ENCODE measurements at places on chromosomes 6 and 20. TPM values are rescaled to one million over a fixed set of nuclear protein-coding genes. Genes with fewer than 3 reads are reported as not detected.
A peak's percentile ranks its signal among the peaks of the same experiment; 100 is the strongest.

- H3K4me1 ChIP-seq = no peaks in the 10 kb centered on the region
- no peaks in the 10 kb centered on the region for H3K27me3 ChIP-seq
- DNase-seq = no peak
Observed at GRCh38 chr6:145155873-145156782, 579.2 kb downstream of the EPM2A start.

- DNase-seq = no peak
- peak overlapping the region; percentile 92 for H3K4me3 ChIP-seq
- H3K27ac ChIP-seq = peak overlapping the region; percentile 86
Observed at GRCh38 chr20:63657260-63657936, 714 bp upstream of the RTEL1 start.

GRCh38 chr6:43454290-43454695, 1.1 kb downstream of the DLK2 start:
- peaks cover 16% of the 10 kb centered on the region for H3K36me3 ChIP-seq
- peaks cover 20% of the 10 kb centered on the region for H3K27me3 ChIP-seq
- no peak overlapping the region for H3K27ac ChIP-seq
- peak overlapping the region; percentile 72 for H3K4me3 ChIP-seq

- no peak for DNase-seq
- H3K27me3 ChIP-seq = no peaks in the 10 kb centered on the region
- no peak overlapping the region for H3K4me3 ChIP-seq
- no peak overlapping the region for H3K27ac ChIP-seq
- H3K4me1 ChIP-seq = no peaks in the 10 kb centered on the region
Observed at GRCh38 chr6:88268508-88268907, 102.4 kb upstream of the CNR1 start.

DNA sequence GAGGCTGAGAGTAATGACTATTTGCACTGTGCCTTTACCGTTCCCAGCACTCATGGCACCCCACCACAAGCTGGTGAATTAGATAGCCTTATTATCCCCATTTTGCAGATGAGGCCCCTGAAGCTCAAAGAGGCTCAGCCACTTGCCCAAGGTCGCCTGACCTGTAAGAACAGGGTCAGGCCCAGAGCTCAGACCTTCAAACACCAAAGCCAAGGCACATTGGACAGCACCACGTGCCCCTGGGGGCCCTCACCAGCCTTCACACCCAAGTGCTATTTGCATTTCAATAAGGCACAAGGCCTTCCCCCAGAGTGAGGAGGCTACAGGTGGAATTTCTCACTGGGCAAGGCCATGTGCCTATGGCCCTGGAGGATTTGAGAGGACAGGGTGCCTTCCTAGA, 14.2 kb upstream of the C6orf132 start:
- DNase-seq = no peak
- peaks cover 11% of the 10 kb centered on the region for H3K27me3 ChIP-seq
- H3K4me3 ChIP-seq = no peak overlapping the region
- no peaks in the 10 kb centered on the region for H3K36me3 ChIP-seq
- no peak overlapping the region for H3K27ac ChIP-seq

DNA sequence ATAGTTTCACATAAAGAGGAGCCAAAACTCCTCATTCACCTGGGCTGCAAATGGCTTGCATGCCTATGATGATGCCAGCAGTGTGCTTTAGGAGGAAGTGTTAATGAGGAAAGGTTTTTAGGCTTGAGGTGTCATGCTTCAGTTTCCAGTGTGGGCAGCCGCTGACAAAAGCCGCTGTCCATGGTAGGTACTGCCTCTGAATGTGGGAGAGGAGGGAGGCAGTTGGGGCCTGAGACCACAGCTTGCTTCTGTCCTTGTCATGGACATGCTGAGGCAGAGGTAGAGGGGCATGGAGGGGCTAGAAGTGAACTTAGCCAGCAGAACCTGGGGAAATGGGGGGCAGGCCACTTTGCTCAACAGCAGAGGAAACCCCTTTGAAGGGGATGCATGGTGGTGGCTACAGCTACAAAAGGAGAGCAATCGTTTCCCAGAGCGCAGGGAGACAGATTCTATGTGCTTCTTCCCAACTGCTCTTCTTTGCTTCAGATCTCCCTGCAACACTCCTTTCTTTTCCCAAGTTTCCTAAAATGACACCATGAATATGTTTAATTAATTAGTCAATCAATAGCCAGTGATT, 372.1 kb upstream of the CNR1 start:
- no peaks in the 10 kb centered on the region for H3K36me3 ChIP-seq
- peaks cover 2% of the 10 kb centered on the region for H3K4me1 ChIP-seq
- DNase-seq = no peak
- no peak overlapping the region for H3K27ac ChIP-seq
- H3K4me3 ChIP-seq = no peak overlapping the region

GRCh38 chr20:51955756-51956155, 153.4 kb upstream of the SALL4 start:
- H3K4me3 ChIP-seq = no peak overlapping the region
- DNase-seq = no peak
- no peaks in the 10 kb centered on the region for H3K36me3 ChIP-seq
- peaks cover 23% of the 10 kb centered on the region for H3K27me3 ChIP-seq
- H3K4me1 ChIP-seq = peaks cover 7% of the 10 kb centered on the region
- H3K27ac ChIP-seq = no peak overlapping the region

DNA sequence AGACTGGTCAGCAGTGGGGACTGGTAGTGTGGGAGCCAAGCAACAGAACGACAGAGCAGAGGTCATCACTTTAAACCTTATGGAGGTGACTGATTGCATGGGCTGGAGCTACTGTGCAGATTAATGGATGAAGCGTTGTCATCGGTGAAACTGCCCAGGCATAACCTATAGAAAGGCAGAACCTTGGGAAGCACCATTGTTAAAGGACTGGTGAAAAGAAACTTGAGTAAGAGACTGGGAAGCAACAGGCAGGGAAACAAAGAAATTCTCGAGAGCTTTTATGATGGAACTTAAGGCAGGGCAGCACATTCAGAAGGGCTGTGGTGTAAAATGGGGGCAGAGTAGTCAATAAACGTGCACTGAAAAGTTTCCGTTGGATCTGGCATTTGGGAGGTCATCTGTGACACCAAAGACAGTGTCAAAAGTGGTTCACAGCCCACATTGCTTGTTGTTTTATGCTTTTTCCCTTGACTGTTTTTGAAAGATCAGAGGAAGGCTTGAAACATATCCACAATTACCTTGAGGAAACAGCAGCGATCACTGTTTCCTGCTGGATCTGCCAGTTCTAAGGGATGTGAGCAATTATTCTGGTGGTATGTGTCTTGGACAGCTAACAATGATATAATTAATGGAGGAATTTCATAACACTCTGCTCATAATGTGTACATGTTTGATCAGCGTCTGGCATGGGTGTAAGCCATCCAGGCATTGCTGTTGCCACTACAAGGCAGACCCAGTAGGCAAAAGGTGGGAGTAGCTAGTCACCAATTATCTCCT, 62.7 kb downstream of the LRRC1 start:
- no peak for DNase-seq
- H3K27ac ChIP-seq = no peak overlapping the region
- H3K4me3 ChIP-seq = no peak overlapping the region
- H3K27me3 ChIP-seq = no peaks in the 10 kb centered on the region
- no peaks in the 10 kb centered on the region for H3K36me3 ChIP-seq

GRCh38 chr20:54648421-54649142, 173.2 kb downstream of the DOK5 start:
- H3K36me3 ChIP-seq = no peaks in the 10 kb centered on the region
- no peaks in the 10 kb centered on the region for H3K4me1 ChIP-seq
- peaks cover 2% of the 10 kb centered on the region for H3K27me3 ChIP-seq

DNA sequence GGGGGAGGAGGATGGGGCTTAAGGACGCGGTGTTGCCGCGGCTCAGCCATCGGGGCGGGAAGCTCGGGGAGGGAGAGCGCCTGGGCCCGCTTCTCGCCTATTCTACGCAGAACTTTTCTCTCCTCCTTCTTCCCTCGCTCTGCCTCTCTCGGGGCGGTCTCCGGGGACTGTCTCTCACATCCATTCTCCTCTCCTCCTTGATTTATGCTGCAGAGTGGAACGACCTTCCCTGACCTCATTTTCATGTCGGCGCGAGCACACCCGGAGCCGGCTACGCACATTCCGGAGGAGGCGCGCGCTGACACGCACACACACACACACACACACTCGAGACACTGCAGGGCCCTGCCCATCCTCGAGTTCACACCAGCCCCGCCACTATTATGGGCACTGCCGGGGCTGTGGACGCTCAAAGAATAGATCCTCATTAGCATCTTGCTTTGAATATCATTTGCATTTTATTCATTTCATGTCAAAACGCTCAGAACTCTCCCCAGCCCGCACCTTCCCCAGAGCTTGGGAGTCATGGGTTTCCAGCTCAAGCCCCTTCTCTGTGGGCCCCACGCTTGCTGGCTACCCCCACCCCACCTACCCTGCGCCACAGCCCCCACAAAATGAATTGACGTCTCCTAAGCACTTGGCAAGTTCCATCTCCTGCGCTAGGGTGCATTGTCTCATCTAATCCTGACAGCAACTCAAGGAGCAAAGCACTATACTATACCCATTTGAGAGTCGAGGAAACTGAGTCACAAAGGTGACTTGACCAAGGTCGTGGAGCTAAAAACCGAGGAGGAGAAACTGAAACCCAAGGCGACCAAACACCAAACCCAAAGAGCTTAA, 36.8 kb downstream of the NCR2 start:
- peaks cover 68% of the 10 kb centered on the region for H3K27me3 ChIP-seq
- peaks cover 9% of the 10 kb centered on the region for H3K4me1 ChIP-seq
- no peaks in the 10 kb centered on the region for H3K36me3 ChIP-seq
- H3K27ac ChIP-seq = peak overlapping the region; percentile 25
- no peak for DNase-seq

DNA sequence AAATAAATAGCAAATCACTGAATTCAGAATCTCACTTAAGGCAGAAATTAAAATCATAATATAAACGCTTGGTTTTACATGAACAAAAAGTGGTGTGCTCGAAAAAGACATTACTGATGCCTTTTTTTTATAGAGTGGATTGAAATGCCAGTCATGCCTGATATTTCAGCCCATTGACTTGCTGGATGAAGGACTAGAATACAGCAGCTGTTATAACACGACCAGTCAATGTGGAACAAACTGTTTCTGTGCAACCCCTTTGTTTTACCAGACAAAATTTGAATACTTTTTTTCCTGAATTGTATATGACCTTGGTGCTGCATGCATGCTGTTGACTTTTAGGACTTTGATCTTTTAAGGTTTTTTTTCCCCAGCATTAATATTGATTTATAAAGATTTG, 150.0 kb downstream of the QKI start:
- H3K27me3 ChIP-seq = no peaks in the 10 kb centered on the region
- H3K4me1 ChIP-seq = no peaks in the 10 kb centered on the region
- DNase-seq = no peak
- H3K27ac ChIP-seq = no peak overlapping the region

- H3K27me3 ChIP-seq = no peaks in the 10 kb centered on the region
- peaks cover 16% of the 10 kb centered on the region for H3K4me1 ChIP-seq
- H3K36me3 ChIP-seq = peaks cover 64% of the 10 kb centered on the region
- no peak for DNase-seq
- H3K4me3 ChIP-seq = no peak overlapping the region
- H3K27ac ChIP-seq = no peak overlapping the region
Observed at GRCh38 chr6:151096691-151097606, 142.8 kb upstream of the AKAP12 start.

DNA sequence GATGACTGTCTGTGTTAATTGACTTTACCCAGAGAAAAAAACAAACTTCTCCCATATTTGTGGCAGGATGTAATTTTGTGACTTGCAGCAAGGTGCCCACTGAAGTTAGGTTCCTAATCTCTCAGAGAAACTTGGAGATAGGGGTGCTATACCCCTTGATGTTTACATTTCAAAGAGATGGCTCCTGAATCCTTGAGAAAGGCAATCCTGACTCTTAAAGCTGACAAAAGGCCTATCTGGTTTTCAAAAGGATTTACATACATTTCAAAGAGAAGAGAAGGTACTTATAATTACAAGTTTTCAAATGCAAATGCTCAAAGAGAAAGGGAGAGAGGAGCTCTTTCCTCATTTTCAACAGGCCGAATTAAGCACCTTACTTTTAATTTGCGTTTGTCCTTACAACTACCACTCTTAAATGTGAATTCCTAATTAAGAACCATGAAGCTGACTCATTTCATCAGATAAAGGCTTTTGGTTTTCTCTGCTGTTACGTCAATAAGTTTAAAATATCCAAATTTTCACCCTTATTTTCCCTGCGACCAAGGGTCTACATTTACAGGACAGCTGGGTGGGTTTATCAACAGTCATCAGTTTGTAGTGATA, 711.8 kb upstream of the MAP3K7 start:
- no peaks in the 10 kb centered on the region for H3K4me1 ChIP-seq
- no peaks in the 10 kb centered on the region for H3K36me3 ChIP-seq
- H3K4me3 ChIP-seq = no peak overlapping the region
- no peak for DNase-seq
- H3K27me3 ChIP-seq = no peaks in the 10 kb centered on the region
- H3K27ac ChIP-seq = no peak overlapping the region

RNF217 gene
- total RNA-seq = 3.1 TPM

RAET1E gene
- total RNA-seq = not detected

MAP3K4 gene
- total RNA-seq = 49.3 TPM

DHX16 gene
- total RNA-seq = 48.5 TPM

EFCAB8 gene
- total RNA-seq = 0.37 TPM

PRR18 gene
- 0.14 TPM for total RNA-seq

GJA10 gene
- 0.32 TPM for total RNA-seq

AVP gene
- not detected for total RNA-seq

NQO2 gene
- 42.5 TPM for total RNA-seq

Measured in activated T-helper 2 cell treated with anti-CD3 and anti-CD28 coated beads, Interferon-gamma antibody, Interleukin-2, Interleukin-4, amounts not matched to agents 10 μg/mL and 5 μg/mL and 100 μg/mL, durations not matched to agents 14 hours and 24 hours and 36 hours (primary cell).